ENCODE measurements at places on chromosomes 1 and 21.

DNA sequence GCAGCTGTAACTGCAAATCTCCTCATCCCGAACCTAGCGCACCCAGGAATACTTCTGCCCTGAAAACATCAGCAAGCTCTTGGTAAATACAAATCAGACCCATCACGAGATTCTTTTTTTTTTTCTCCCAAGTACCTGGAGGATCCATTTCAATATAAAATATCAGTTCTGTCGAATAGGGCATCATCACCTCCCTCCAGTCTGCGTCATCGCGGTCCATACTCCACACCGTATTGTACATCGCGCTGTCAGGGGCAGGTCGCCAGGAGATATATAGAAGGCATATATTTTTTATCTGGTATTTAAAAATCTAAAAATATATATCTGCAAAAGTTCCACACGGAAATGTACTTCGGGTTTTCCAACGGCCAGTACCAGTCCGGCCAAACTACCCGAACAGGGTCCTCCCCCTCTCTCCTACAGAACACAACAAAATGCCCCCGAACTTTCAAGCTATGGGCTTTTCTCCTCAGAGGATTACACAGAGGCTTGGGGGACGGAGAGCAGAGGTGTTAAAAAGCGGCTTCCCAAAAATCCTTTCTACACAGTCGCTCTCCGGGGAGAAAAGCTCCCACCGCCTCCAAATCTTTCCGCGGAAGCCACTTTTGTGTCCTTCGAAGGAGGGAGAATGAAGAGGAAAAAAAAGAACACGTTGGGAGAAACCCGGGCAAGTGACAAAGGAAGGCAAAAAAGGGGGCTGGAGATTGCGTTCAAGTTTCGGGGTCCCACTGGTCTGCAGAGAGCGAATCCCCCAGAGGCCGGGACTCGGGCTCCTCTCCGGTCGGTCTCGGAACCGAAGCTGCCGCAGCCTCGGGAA, 509 bp downstream of the PIK3R3 start:
- peak; percentile 37 for DNase-seq

DNA sequence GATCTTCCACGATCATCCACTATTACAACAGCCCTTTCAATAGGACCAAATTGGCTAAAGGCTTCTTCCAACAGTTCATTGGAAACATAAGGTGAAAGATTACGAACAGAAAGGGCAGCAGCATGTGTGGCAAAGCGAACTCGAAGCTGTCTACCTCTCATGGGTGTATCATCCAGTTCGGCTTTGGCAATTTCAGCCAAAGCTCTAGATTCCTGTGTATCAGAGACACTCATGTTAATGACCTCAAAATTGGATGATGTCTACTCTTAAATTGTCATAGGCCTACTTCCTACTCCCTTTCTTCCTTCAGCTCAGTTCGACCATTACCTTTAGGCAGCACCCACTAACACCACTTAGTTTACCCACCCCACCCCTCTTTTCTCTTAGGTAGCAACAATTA, 2.2 kb downstream of the SFPQ start:
- peak; percentile 10 for DNase-seq

DNA sequence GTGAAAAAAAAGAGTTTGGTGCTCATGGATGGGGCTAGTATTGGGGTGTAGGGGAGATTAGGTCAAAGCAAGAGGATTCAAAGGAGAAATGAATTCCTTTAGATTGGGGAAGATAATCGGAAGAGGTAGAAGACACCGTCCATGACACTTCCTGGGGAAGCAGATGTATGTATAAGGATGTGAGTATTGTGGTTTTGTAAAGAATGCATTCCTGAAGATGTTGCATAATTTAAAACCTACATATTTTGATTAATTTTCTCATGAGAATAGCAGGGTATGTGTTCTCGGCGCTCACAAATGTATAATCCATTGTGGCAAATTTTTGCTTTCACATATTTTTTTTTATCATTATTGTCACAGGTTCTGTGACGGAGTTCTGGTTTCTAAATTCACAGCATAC, 5.5 kb upstream of the LGALS8 start:
- no peak for DNase-seq

- DNase-seq = peak; percentile 81
These were observed 7.4 kb upstream of the TIAM1 start for GRCh38 chr21:31351438-31351837.

DNA sequence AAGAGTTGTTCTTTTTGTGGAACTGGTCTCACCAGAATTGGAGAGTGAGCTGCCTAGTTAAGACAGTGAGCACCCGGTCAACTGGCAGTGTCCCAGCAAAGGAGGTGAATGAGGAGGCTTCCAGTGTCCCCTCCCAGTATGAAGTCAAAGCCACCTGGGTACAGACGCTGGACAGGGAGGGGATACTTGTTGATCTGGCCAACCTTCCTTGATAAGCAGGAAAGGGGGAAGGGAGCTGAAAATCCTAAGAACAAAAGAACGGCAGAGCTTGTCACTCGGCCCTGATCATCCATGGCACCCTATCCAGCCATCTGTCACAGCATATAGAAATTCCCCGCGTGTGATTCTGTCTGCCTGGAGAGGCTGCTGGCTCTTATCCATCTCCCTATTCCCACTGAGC, 91.5 kb downstream of the SSBP3 start:
- DNase-seq = no peak

GRCh38 chr1:10596780-10597179, 122.0 kb downstream of the PEX14 start:
- no peak for DNase-seq

DNA sequence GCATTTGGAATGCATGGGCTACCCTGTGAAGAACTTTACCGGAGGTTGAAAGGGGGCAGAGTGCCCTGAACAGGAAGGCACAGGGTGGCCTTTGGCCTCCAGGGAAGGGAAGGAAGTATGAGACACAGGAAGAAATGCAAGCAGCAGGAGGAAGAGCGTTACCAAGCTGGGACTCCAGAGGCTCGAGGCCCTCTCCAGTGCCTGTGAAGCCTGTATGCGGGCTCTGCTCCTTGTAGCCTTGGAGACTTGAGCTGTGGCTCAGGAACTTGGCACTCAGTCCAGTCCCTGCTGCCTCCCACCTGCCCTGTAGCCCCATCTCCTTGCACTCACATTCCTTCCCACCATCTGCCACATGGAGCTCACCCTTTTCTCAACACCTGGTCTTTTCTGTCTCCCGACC, 33.5 kb upstream of the RNF19B start:
- no peak for DNase-seq

DNA sequence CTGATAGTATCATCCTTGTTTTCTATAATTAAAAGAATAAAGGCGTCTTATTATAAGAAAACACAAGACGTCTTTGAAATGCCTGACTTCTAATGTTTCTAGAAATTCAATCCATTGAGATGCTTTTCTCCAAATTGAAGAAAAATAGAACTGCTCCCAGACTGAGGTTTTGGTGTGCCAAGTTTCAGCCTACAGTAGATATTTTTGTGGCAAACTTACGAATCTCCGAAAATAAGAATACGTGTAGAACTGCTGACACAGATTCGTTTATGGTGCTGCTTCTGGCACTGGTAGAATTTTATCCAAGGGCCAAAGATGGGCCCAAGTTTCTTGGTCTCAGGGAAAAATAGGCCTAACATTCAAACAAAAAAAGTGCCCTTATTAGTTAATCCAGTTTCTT, 554.5 kb upstream of the NR5A2 start:
- DNase-seq = no peak

GRCh38 chr21:44571296-44571695, 2.2 kb upstream of the KRTAP10-4 start:
- no peak for DNase-seq

GRCh38 chr1:206117151-206117948, at the start of gene AVPR1B:
Gene AVPR1B (minus strand): TSS chr1:206117388. CDS start chr1:206116890, 498 bp downstream.
- peak; percentile 37 for DNase-seq
